NCI-H460 (cell line): ENCODE measurements at places on chromosomes 3 and 15. TPM values are rescaled to one million over a fixed set of nuclear protein-coding genes. Genes with fewer than 3 reads are reported as not detected.

GRCh38 chr3:101542957-101543356, 18.7 kb upstream of the TRMT10C start:
- DNase-seq = no peak

Gene SLC15A2
- total RNA-seq = 0.25 and 1.4 TPM in 2 replicates

DNA sequence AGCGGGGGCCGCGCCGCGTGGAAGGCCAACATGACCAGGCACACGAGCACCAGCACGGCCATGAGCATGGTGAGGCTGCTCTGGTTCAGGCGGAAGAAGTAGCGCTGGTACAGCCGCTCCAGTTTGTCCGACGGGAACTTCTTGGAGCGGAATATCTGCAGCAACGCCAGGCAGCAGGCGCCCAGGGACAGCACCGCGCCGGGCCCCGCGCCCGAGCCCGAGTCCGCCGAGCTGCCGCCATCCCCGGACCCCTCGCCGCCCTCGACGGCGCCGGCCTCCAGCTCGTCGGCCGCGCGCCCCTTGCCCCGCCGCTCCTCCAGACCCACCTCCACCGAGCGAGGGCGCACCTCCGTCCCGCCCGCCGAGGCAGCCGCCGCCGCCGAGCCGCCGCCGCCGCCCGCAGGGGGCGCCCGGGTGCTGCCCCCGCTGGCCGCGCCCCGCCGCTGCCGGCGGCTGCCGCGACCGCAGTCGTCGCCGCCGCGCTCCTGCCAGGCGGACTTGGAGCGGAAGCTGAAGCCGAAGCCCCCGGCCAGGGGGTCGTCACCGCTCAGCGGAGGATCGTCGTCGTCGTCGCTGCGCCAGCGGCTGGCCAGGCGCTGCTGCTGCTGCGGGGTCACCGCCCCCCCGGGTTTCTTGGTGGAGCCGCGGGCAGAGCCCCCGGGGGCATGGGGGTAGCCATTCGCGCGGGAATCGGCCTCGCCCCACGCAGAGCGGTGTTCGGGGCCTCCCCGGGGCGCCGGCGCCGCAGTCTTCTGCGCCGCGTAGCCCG, 957 bp downstream of the ADCY5 start:
- no peak for DNase-seq

- DNase-seq = no peak
Observed at GRCh38 chr3:158430448-158430847, 140.5 kb upstream of the MLF1 start.

GRCh38 chr3:193971261-193971751, 164.6 kb upstream of the HES1 start:
- DNase-seq = no peak

DNA sequence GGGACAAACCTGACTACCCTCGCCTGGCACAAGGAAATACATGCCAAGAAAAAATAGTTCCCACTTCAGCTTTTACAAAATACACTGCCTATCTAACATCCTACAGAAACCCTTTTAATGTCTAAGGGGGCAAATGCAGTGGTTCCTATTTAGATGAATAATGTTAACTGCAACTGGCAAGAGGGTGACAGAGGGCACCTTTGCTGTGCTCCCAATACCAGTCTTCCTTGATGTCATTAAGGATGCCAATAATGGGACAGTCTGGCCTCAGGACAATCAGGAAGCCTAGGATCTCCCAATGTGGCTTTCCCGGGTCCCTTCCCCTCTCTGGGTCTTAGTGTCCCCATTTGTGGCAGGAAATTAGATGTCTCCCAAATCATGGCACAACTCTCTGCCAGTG, 13.9 kb downstream of the CSRNP1 start:
- no peak for DNase-seq

DNA sequence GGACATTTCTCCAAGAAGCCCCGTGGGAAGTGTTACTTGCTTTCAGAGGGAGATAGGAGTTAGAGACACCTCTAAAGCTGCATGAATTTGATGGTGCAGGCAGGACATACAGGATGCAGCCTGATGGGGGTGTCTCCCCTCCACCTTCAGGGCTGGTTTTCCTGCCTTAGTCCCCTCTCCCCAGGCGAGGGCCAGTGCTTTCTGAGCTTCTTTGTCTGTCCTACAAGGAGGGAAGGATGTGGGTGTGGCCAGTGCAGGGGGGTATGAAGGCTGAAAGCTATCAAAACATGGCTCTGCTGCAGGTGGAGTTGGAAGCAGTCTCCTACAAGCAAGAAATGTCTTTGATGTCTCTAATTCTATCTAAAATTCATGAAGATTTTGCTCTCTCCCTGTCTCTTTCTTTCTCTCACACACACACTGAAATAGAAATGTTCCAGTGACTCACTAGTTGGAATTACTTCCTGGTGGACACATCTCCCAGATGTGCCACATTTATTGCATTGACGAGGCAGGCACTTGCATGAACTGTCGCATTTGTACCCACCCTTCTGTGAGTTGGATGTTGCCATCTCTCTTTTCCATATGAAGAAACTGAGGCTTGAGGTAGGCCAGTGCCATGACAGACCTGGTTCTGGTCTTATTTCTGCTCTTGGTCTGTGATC, 13.9 kb upstream of the PODXL2 start:
- DNase-seq = no peak

DNA sequence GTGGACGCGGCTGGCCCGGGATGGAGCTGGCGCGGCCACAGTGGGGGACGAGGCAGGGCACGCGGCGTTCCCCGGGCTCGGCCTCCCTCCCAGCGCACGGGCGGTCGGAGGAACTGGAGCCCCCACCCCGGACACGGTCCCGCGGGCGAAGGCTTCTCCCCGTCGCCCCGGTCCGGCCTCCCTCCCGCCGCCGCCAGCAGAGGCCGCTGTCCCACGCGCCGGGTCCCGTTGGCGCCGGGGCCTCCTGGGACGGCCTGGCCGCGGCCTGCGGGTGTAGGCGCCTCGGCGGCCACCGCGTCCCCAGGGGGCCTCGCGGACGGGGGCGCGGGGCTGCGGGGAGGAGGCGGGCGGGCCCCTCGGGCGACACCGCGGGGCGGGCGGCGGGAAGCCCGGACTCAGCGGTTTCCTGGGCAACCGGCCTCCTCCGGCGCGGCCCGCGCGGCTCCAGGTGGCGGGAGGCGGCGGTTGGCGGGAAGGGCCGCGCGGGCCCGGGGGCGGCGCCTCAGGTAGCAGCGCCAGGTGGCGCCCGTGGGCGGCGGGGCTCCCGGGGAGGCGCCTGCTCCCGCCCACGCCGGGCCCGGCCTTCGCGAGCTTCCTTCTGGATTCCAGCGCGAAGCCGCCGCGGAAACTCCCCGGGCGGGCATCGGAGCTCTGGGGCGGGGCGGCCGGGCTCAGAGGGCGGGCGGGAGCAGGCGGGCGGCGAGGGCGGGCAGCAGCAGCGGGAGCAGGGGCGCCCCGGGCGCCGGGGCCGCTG, 26.7 kb downstream of the MELTF start:
- DNase-seq = peak; percentile 37

- DNase-seq = no peak
Observed at GRCh38 chr3:23376516-23377248, 173.6 kb downstream of the UBE2E2 start.

- DNase-seq = no peak
Observed at GRCh38 chr15:90774731-90775514, 57.8 kb downstream of the BLM start.

- DNase-seq = no peak
Observed at GRCh38 chr3:127000119-127000518, 17.2 kb downstream of the PLXNA1 start.

Gene GOLGA8J
- total RNA-seq = not detected in 2 replicates

- no peak for DNase-seq
Observed at GRCh38 chr15:37109872-37110572, 9.7 kb upstream of the MEIS2 start.

DNA sequence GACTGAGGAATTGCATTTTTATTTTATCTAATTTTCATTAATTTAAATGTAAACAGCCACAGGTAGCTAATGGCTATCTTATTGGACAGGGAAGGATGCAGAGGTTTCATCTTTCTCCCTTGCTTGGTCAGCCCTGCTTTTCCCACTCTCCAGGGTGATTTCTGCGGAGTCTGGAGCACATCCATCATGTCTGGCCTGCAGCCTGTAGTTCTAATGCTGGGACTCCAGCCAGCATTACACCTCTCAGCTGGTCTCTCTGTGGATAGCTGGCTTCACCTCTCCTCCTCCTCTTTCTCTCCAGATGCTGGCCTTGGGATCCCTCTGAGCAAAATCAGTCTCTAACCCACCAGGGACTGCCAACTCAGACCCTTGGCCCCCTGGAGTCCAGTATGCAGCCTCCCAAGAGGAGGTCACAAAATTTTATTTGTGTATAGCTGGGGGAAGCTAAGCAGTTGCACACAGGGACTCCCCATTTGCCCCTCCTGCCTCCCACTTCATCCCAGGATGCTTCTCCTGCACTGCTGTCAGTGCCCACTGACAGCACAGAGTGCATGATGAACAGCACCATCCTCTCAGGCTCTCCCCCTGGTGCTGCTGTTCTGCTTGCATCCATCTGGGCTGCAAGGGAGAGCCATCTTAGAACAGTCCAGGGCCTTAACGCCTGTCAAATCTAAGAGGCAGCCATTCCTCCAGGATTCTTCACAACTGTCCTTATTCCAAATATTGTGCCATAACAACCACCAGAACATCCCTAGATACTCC, 1.7 kb downstream of the BFSP2 start:
- no peak for DNase-seq

Gene NRG4
- total RNA-seq = 18.5 and 19.5 TPM in 2 replicates

Gene SEMA6D
- total RNA-seq = 0.02 and 0.09 TPM in 2 replicates

Gene AEN
- total RNA-seq = 76.7 and 80.5 TPM in 2 replicates

GRCh38 chr3:63450634-63451363, 172.7 kb downstream of the SYNPR start:
- DNase-seq = no peak

Gene PRRT3
- total RNA-seq = 0.45 and 0.72 TPM in 2 replicates

DNA sequence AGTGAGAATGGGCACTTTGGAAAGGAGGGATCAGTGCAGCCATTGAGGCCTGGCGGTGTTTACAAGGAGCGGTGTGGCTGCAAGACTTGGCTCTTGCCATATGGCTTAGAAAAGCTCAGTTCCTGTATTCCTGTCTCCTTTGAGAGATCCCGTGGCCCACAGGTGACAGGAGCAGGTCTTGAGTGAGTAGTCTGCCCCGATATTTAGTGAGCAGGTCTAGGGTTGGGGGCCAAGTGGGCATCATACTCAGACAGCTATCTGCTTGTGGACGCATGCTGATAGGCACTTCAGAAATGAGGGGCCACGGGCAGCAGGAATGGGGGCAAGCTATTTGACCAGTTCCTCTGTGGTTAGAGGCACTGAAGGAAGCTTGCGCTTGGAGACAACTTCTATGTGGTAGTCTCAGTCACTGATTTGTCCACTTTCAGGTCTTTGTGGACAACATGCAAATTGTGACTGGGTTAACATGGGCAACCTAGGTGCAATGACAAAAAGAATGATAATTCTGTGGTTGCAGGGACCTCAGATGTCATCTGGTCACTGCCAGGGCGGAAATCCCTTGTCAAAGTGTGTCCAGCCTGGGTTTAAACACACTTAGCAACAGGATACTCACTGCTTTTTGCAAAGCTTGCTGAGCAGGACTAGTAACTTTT, 1.1 kb downstream of the TMED3 start:
- DNase-seq = no peak

GRCh38 chr3:187210545-187211327, 13.4 kb downstream of the RTP1 start:
- DNase-seq = no peak

DNA sequence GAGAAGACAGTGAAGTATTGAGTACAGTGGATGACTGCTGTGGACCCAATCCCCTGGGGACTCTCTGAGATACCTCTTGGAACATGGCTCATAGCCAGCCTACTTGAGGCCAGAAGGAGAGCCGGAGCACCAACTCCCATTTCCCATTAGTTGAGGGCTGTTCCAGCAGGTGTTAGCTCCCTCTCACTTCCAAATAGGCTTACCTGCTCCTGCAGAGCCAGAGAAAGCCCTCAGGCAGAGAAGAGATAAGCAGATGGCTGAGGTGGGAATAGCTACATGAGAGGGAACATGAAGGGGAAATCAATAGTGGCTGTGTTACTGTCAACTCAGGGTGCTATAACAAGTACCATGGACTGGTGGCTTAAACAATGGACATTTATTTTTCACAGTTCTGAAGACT, 4.6 kb upstream of the CCK start:
- DNase-seq = no peak

DNA sequence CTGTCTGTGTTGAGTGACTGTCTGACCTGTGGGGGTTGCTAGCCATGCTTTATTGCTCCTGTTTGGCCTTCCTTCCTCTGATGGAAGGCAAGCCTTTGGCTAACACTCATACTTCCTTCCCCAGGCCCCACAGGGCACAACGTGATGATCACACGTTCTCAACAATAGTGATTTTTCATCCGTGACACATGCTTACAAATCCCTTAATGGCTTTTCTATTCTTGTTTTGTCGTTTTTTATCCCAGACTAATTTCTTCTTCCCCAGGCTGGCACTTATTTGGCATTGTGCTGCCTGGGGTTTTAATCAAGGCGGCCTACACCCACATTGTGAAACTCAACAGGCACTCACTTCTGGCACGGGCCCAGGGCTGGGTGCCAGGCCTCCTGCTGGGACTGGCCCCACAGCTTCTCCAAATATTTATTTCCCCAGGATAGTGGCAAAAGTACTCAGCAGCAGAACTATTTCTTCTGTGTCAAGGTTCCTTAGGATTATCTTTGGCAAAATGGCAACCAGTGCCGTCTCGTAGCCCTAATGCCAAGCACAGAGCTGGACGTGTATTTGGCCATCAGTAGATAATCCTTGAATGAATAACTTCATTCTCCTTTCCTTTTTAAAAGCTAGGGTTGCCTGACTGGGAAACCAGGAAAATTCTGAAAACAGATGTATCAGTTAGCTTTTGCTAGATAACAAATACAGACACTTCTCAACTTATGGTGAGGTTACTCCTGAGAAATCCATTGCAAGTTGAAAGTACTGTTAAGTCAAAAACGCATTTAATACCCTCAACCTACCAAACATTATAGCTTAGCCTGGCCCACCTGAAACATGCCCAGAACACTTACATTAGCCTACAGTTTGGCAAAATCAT, 30.6 kb downstream of the CMTM7 start:
- peak; percentile 52 for DNase-seq

Gene GOLGA8S
- not detected in 2 replicates for total RNA-seq

- no peak for DNase-seq
Observed at GRCh38 chr15:79943820-79944219, 27.2 kb downstream of the BCL2A1 start.

GRCh38 chr3:24485511-24485910, 9.1 kb downstream of the THRB start:
- DNase-seq = no peak

Gene ZBED2
- not detected in 2 replicates for total RNA-seq

Gene HDC
- total RNA-seq = 0.10 TPM in 1 of 2 replicates, not detected in the other
